ENCODE measurements at places on chromosomes 16 and 17. TPM values are rescaled to one million over a fixed set of nuclear protein-coding genes. Genes with fewer than 3 reads are reported as not detected.

The RBFOX1 gene
- not detected for total RNA-seq

The TBC1D3B gene
- total RNA-seq: 3.3 TPM

The STARD3 gene
- 48.9 TPM for total RNA-seq

The GRAPL gene
- total RNA-seq: 55.1 TPM

The TAC4 gene
- not detected for total RNA-seq

The VPS9D1 gene
- total RNA-seq: 15.5 TPM

The GLYR1 gene
- 107 TPM for total RNA-seq

The CCDC92B gene
- total RNA-seq: not detected

The GP1BA gene
- not detected for total RNA-seq

The KRT12 gene
- not detected for total RNA-seq

The SULT1A1 gene
- 0.62 TPM for total RNA-seq

The SLC47A1 gene
- total RNA-seq: 0.90 TPM

The CD300A gene
- not detected for total RNA-seq

The NUPR1 gene
- 4.9 TPM for total RNA-seq

The CSH1 gene
- total RNA-seq: not detected

The CCL7 gene
- total RNA-seq: not detected

The ARHGDIG gene
- total RNA-seq: 0.93 TPM

The MAFG gene
- 30.5 TPM for total RNA-seq

The DBNDD1 gene
- 28.2 TPM for total RNA-seq

The OR1A1 gene
- total RNA-seq: not detected

The BOLA2 gene
- total RNA-seq: 7.4 TPM

The SOX8 gene
- total RNA-seq: 0.53 TPM

The ASPHD1 gene
- total RNA-seq: 0.88 TPM

The SEZ6L2 gene
- total RNA-seq: 2.4 TPM

The CD7 gene
- total RNA-seq: not detected

The HASPIN gene
- total RNA-seq: 11.8 TPM

The MYL11 gene
- total RNA-seq: not detected

The MMP25 gene
- 0.21 TPM for total RNA-seq

The CCL16 gene
- total RNA-seq: 0.51 TPM

The CHRNE gene
- total RNA-seq: 0.76 TPM

The UBALD2 gene
- total RNA-seq: 75.2 TPM

The TPPP3 gene
- 1.3 TPM for total RNA-seq

The MPP3 gene
- total RNA-seq: 10.8 TPM

The ZPBP2 gene
- total RNA-seq: not detected

The SLC2A4 gene
- not detected for total RNA-seq

The LPO gene
- not detected for total RNA-seq

The FAM234A gene
- 70.4 TPM for total RNA-seq

The TM4SF5 gene
- not detected for total RNA-seq

The VMO1 gene
- not detected for total RNA-seq

The LGALS9B gene
- total RNA-seq: not detected
